ENCODE measurements at places on chromosomes 5 and 9.

GRCh38 chr9:96150324-96151227 lies 151.4 kb downstream of the HSD17B3 start:
- DNase-seq = peak; percentile 9

DNA sequence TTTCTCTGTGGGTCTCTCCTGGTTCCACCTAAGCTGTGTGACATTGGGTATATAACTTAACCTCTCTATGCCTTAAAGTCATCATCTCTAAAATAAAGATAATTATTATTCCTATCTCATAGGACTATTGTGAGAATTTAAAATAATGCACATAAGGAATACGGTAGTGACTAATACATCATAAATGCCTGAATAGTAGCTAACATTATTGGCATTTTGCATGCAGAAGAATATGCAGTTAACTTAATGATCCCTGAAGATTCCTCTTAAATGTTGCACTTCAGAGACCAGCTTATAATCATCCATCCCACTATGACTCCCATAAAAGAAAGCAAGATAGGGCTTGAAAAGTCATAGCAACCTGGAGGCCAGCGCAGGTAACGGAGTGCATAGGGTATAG lies 32.4 kb downstream of the OXCT1 start:
- no peak for DNase-seq

DNA sequence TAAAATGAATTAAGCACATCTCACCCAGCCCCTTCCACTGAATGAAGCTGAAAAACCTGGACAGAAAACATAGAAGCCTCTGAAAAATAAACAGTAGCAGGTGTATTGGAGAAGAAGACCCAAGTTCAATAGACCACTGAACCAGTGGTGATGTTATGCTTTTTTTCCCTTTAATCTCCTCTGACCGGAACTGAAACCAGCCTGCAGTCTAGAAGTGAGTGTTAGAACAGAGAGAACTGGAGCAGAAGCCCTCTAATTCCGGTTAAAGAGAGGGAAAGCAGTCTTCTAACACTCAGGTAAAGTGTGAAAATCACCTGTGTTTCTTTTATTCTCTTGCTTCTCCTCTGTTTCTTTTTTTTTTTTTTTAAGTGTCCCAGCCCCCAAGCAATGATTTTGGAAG lies 83.5 kb upstream of the CCL21 start:
- no peak for DNase-seq

DNA sequence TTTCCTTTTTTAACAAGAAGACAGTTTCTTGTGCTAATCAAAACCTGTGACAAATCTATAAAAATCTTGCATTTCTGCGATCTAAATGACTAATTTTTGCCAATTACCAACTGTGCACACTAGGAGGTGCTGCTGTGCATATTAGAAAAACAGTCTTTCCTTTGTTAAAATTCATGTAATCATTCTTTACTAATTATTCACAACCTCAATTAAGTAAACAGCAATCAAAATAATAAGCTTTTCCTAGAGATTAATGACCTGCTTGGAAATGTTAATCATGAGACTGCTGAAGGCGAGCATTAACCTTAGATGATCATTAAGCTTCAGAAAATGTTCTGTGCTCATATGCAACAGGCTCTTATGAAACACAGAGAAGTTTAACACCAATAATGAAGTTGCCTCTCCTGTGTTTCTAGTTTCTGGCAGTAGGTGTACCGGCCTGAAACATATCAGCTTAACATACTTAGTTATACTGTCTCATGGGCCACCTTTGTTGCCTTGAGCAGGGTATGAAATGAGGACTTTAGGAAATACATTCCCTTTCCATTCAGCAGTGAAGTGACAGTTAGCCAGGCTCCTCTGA lies 17.7 kb downstream of the RFESD start:
- no peak for DNase-seq

DNA sequence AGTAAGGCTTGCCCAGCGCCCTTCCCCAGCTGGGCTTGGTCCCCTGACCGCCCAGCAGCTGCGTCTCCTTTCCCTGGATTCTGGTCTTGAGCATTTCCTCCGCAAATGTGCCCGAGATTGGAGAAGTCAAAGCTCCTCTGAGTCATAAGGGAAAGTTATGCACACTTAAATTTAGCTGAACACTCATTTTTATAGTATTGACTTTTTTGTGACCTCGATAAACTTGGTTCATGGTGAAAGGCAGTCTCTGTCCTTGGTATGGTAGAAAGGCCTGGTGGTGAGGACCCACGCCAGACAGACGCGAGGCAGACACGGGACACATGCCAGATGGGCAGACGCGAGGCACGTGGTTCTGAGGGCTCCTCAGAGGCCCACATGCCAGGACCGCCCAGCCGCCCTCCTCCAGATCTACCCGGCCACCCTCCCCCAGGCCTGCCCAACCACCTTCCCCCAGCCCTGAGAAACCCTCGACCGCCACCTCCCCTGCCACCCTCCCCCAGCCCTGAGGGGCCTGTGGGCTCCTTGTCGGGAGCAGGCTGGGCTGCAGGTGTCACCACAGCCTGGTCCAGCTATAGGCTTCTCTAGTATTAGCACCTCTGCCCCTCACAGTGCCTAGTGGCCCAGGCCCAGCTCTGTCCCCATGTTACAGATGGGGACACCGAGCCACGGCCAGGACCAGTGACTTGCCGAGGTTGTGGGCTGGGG lies 60.9 kb upstream of the CACNA1B start:
- DNase-seq = no peak

GRCh38 chr5:159768243-159768642 lies 148.0 kb upstream of the ADRA1B start:
- DNase-seq = no peak

DNA sequence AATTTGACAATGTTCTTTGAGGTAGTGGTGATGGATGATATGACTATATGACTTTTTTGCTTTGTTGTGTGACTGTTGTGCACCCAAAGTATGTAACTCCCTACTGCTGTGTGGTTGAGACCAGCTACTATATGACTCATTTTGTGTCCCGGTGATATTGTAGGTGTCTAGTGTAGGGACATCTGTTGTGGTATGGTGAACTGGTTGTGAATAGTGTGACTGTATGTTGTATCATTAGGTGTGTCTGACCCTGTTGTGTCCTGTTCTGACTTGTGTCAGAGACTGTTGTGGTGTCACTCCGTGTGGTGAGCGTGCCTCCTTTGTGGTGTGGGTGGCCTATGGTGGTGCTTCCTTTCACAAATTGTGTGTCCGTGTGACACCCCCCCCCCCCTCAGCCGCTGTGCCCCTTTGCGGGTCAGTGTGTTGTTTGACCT lies 11.2 kb upstream of the CXXC5 start:
- no peak for DNase-seq

GRCh38 chr9:113992994-113993393 lies 85.1 kb downstream of the AMBP start:
- DNase-seq = no peak

GRCh38 chr9:89592213-89592815 lies 12.5 kb upstream of the GADD45G start:
- DNase-seq = no peak

DNA sequence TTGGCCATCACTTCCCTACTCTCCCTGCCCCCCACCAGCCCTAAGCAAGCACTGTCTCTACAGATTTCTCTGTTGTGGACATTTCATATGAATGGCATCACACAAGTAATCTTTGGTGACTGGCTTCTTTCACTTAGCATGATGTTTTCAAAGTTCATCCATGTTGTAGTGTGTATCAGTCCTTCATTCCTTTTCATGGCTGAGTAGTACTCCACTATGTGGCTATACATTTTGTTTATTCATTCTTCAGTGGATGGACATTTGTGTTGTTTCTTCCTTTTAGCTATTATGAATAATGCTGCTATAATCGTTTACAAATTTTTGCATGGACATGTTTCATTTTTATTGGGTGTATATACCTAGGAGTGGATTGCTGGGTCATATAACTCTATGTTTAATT lies 84.1 kb downstream of the DAP start:
- no peak for DNase-seq

GRCh38 chr5:56833325-56833724 lies 18.0 kb downstream of the MAP3K1 start:
- no peak for DNase-seq

DNA sequence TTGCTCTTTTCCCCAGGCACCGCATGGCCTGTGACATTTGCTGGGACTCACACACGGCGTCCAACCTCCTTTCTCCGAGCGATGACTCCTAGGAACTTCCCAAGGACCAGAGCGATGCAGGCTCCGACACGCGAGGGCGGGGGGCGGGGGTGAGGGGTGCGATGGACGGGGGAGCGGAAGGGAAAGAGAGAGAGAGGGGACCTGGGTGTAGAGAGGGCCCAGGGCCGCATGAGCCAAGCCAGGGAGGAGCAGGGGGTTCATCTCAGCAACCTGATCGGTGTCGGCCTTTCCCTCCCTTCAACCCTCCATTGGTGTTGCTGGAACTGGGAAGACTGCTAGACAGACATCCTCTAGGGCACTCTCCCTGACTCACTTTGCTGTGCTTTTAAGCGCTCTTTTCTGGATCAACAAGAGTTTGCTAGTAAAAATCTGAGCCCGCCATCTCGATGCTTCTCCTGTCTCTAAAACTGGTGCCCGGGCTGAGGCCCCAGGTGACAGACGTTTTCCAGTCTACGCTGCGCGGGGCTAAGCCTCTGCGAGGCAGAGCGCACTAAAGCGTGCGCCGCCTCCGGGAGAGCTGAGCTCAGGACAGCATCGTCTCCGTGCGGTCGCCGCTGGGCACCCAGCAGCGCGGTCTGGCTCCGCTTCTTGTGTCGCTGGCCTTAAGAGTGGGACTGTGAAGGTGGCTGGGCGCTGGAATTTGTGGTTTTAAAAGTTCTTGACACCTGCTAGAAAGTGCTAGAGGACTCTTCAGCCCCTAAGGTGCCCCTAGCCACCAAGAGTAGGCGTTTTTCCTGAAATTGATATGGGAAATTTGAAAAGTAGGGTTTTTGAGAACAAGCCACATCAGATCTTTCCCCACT lies 1.0 kb upstream of the TSLP start:
- DNase-seq = no peak

GRCh38 chr5:165139262-165139661 lies 1633.8 kb downstream of the MAT2B start:
- DNase-seq = no peak

DNA sequence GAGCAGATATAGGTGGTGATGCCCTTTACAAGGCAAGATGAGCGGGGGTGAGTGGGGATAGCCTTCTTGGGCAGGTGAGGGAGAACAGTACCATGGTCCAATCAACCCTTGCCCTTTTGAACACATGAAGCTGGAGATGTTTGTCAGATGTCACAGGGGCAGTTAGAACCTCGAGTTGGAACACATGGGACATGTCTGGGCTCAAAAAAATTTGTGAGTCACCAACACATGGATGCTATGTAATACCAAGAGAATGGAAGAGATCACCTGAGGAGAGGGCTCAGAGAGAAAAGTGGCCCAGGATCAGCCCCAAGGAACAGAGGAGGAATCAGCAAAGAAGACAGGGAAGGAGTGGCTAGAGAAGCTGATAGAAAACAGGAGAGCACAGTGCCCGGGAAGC lies 4.7 kb downstream of the PHYKPL start:
- no peak for DNase-seq

DNA sequence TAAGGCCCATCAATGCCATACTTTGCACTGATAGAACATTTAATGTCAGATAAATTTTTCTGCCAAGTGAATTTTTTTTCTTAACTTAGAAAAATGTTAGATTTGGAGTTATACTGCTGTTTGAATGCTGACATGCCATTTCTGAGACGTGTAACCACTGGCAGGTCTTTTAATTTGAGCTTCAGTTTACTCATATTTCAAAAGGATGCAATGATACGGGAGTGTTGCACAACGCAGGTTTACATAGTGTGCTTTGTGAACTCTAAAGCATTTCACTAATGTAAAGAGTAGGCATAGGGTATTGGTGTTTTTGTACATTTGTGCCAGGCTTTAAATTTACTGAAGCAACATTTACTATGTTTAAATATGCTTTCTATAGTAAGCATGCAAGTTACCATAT lies 4.2 kb downstream of the ZBTB43 start:
- no peak for DNase-seq

DNA sequence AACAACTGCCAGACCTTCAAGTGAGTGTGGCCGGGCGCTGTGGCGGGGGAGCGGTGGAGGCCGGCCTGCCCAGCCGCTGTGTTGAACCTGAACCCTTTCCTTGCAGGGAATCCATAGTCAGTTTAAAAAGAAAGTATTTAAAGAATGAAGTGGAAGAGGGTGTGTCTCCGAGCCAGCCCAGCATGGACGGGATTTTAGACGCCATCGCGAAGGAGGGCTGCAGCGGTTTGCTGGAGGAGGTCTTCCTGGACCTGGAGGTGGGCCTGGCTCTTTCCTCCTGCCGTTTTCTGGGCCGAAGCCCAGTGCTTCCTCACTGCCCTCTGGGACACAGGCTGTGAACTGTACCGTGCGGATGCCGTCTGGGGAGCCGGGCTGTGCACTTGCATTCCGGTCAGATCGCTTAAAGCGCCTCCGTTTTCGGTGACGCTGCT lies 19.1 kb downstream of the EXOC3 start:
- DNase-seq = no peak

DNA sequence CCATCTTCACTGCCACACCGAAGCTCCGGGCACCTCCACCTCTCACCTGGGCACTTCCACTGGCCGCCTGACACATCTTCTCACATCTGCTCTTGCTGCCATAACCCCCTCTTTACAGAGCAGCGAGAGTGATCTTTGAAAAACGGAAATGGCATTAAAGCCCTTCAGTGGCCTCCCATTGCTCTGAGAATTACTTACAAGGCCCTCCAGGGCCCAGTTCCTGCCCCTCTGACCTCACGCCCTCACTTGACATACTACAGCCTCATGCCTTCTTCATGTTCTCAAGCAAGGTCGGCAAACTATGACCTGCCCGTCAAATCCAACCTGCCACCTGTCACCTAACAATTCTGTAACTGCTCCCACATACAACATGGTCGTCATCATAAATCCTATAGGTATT lies 187.3 kb downstream of the NR3C1 start:
- DNase-seq = no peak

GRCh38 chr5:88785746-88786565 lies 97.0 kb downstream of the MEF2C start:
- DNase-seq = no peak

DNA sequence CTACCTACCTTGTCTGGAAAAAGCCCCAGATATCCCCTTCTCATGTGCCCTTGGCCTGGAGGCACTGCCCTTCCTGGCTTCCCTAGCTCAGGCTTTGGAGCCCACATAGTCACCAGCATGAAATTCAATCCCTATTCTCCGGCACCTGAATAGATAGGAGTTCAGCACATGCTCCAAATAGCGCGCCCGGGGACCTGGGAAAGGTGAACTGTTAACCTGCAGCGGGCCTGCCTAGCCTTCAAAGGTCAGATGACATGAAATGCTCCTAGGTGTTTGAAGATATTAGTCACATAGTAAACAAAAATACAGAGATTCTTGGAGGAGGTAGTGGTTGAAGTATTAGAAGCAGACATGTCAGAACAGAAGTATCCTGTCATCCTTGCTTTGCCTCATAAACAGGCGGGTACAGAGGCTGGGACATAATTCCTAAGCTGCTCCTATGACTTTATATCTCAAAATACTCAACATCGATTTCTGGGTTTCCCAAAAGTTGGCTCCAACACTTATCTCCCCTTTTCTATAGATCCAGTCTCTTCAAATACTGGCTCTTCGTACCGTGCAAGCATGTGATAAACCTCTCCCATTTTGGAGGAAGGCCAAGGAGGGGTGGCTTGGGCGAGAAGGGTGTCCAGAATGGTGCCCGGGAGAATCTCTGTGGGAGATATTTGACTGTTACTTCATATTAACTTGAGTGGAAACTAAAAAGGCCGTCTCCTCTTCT lies 88.0 kb upstream of the ANKH start:
- no peak for DNase-seq
